ENCODE measurements at places on chromosomes 11 and 22.

GRCh38 chr22:27318516-27318915 lies 483.0 kb downstream of the MN1 start:
- peak; percentile 72 for DNase-seq

- no peak for DNase-seq
Measured at GRCh38 chr11:76713499-76713898, 43.0 kb upstream of the LRRC32 start.

GRCh38 chr22:45067731-45068130 lies 57.9 kb upstream of the PHF21B start:
- no peak for DNase-seq

- DNase-seq, result no peak
Measured at GRCh38 chr11:1231396-1232020, 8.6 kb downstream of the MUC5B start.

DNA sequence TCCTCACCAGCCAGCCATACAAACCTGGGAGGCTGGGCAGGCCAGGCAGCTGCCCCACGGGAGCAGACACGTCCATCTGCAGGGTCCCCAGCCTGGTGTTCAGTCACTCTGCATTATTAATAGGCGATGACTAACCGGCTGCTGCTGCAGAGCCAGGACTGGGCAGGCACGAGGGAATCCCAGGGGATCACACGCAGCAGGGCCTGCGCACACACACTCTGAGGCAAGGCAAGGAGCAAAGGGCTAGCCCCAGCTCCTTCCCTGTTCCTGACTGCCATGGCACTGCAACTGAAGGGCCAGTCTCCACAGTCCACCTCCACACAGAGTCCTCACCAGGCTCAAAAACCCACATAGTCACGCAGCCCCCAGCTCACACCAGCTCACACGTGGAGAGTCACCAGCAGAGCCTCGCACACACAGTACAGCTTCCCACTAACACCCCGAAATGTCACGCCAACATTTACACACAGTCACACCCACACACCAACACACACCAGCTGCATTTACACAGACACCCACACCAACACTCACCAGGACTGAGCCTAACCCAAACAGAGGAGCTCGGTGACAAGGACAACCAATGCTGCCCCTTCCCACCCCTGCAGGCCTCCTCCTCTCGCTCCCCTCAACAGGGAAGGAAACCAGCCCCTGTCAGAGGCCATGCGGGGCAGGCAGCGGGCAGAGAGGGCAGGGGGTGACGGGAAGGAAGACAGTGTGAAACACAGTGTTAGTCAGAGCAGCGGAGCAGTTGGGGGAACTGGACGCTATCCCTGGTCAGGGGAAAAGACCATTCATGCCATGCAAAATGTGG lies 47.3 kb downstream of the NRXN2 start:
- DNase-seq, result peak; percentile 83

DNA sequence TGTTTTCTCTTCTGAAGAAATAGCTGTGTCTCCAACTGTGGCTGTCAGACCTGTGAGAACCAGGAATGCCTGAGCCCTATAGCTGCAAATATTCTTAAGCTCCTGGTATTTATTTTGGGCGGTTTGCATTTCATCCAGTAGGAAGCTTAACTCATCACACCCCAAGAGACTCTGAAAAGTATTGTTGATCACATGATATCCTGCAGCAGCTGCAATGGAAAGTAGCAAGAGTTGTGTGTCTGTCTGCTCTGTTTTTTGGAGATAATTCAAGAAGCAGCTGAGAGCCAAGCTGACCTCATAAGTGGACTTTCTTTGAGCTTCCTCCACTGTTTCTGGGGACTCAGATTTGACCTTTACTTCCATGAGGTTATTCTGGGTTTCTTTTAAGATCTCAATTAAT lies 36.4 kb upstream of the MRPL17 start:
- DNase-seq, result peak; percentile 12

DNA sequence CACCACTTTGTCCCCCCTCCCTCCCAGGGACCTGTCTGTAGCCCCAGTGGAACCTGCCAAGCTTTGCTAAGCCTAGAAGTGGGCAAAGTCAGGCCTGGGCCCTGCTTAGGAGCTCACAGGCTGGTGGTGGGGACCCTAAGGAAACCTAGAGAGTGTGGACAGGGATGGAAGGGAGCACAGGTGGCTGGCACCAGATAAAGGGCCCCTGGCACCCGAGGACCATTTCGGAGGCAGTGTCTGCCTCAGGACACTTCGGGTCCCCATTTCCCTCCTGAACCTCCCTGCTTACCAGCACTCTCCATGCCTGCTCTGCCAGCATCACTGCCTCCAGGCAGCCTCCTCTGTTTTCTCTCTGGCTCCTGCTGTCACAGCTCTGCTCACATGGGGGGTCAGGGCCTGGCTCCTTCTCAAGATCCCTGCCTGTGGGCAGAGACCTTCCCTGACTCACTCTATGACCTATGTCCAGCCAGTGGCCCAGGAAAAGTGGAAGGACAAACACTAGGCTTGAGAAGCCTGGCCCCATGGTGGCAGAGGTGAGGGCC lies 13.6 kb upstream of the OMP start:
- no peak for DNase-seq

DNA sequence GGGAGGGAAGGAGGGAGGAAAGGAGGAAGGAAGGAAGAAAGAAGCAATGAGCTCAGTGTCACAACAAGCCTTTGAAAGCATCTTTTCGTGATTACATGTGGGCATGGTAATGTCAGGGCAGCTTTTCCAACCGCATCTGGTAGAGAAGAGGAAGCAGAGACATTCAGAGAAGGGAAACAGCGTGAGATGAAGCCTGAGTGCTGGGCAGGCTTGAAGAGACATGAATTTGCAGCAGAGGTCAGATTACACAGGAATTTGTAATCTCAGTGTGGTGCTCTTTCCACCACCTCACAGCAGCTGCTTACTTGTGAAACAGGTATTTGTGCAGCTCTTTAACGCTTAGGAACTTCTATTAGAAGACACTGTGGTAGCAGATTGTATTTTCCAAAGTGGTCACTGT lies 289.5 kb upstream of the C11orf87 start:
- DNase-seq, result no peak

DNA sequence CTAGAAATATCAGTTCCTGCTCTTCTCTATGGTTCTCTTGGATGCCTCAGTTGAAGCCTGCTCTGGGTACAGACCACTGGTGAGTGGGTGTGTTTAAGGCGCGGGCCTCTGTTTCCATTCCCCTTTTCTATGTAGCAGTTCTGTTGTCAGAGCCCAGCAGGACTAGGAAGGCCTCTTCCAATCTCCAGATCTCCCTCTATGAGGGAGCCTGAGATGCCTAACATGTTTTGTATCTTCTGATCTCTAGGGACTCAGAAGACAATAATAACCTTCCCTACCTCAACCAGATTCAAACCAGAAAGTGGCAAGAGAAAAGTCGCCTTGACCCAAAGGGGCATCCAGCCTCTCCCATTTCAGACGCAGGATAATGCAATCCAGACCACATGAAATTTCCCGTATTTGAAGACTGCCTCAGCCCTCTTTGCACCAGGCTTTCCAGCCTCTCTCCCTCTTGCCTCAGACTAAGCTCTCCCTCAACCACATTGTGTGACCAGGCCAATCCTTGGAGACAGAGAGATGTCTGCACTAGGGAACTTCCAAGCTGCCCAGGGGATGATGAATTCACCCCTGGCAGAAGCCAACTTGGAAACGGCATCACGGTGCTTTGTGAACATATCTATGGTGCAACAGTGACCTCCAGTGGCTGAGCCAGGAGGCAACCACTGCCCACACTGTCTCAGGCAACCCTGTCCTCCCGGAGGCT lies 150.1 kb upstream of the UBASH3B start:
- peak; percentile 86 for DNase-seq

GRCh38 chr22:17410576-17410975 lies 41.3 kb downstream of the CECR2 start:
- DNase-seq, result no peak

GRCh38 chr11:22556381-22556780 lies 69.2 kb downstream of the FANCF start:
- DNase-seq, result no peak

GRCh38 chr22:45493286-45493771 lies 9.4 kb upstream of the FBLN1 start:
- no peak for DNase-seq

DNA sequence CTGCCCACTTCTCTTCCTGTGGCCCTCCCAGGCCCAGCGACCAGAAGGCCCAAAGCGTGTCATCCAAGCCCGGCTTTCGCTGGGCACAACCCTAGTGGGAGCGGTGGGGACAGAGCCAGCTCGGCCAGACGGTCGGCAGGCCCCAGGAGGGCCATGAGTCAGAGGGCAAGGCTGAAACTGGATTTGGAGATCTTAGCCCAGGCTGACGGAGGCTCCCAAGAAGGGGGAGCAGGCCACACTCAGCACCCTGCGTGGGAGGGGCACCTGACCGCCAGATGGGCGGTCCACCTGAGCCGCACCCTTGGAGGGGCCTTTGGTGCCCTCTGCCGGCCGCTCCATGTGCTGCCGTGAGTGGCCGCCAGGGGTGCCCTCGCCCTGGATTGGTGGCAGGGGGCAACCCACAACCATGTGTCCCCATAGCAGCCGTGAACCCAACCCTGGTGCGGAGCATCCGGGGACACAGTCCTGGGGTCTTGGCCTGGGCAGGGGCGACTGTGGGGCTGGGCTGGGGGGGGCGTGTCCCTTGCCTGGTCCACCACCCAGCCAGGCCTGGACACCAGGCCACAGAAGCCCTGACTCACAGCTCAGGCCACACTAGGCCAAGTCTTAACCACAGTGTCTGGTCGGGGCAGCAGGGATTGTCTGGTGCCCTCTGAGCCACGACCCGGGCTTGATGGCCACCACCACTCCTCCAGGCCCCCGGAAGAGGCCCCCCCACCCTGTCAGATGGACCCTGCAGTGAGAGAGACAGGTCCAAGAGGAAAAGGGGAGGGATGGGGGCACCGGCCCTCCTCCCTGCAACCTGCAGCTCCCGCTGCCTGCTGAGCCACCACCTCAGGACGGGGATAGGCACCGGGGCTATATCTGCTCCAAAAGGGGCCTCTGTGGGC lies 19.2 kb upstream of the TALDO1 start:
- no peak for DNase-seq

DNA sequence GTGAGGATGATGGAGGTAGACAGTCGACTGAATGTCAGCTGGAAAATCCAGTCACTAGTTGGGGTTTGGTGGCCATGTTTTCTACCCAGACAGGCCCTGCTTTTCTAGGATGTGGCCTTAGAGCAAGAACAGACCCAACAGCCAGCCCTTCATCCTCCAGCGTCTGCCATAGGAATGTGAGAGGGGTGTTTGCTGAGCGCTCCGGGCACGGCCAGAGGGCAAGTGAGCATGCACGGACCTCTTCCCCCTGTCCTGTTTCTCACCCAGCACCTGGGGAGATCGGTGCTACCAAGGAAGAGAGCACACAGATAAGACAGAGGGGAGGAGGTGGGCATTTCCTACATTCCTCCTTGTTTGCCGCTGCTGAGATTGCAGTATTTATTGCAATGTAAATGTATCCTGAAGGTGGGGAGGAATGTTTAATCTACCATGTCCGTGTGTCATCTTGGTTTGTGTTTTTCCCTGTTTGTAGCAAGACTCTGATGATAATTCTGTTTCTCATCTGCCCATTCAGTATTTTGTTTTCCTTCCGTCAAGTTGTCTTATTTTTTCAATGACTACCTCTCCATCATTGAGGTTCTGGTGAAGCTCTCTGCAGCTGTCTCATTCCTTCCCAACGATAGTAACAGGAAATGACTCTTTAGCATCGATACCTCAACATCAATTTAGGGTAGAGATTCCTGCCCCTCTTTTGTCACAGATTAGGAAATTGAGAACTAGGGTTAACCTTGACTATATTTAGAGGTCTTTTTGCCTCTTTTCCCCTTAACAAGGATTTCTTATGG lies 4.9 kb upstream of the ATF4 start:
- no peak for DNase-seq

- no peak for DNase-seq
Measured at GRCh38 chr11:97964332-97965004, 1056.3 kb upstream of the CNTN5 start.

DNA sequence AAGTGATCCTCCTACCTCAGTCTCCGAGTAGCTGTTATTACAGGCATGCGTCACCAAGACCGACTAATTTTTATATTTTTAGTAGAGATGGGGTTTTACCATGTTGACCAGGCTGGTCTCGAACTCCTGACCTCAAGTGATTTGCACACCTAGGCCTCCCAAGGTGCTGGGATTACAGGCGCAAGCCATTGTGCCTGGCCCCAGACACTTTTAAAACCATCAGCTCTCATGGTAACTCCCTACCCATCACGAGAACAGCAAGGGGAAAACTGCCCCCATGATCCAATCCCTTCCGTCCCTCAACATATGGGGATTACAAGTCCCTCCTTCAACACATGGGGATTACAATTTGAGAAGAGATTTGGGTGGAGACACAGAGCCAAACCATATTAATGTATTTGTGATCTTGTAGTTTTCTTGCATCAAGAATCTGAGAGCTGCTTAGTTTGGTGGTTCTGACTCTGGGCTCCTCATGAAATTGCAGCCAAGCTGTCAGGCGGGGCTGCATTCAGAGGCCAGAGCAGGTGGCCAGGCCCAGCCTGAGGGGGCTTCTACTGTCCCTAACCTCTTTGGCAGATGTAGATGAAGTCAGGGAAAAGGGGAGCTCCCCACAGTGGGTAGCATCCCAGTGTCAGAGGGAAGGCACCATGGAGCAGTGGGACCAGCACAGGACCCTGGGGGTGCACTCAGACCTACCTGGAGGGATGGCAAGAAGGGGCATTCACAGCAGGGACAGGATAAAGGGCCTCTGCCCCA lies 31.2 kb upstream of the PRAME start:
- DNase-seq, result no peak

GRCh38 chr22:40178417-40179409 lies 988 bp downstream of the TNRC6B start:
- no peak for DNase-seq

GRCh38 chr11:73225001-73225686 lies 7.1 kb downstream of the P2RY2 start:
- DNase-seq, result no peak

GRCh38 chr11:119691701-119692539 lies 37.1 kb downstream of the NECTIN1 start:
- no peak for DNase-seq

- no peak for DNase-seq
Measured at GRCh38 chr11:57764021-57764420, 2.4 kb downstream of the CTNND1 start.

- no peak for DNase-seq
Measured at GRCh38 chr11:124875401-124875800, 10.2 kb downstream of the ROBO3 start.

- peak; percentile 3 for DNase-seq
Measured at GRCh38 chr11:104254347-104254746, 90.4 kb upstream of the PDGFD start.

DNA sequence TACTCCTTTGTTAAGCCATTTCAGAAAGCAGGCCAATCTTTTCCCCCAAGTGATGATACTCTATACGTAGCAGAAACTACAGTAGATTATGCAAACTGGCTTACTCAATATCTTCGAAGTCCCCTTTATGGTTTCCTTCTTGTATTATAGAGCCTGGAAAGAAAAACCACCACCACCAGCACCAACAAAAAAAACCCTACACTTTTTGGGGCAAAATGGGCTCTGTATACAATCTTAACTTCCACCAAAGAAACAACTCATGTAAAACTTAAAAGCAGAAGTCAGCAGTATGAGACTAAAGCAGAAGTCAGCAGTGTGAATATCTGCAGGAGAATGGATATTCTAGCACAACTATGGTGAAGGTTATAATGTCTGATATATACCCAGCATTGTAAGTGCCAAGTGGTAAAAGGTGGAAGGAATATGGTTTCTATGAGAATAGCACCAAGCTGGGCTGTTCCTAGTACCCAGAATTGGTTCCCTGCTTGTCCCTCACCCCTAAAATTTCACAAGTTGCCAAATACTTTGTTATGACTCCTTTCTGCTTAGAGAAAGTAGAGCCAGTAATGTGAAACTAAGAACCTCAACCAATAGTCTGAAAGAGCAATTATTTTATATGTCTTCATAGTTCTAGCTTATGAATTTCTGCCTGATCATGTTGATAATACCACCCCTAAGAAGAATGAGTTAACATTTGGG lies 252.1 kb downstream of the SBF2 start:
- DNase-seq, result no peak
